ENCODE measurements at places on chromosomes 7 and 10.

GRCh38 chr7:77823787-77824186 lies 25.2 kb downstream of the PHTF2 start:
- DNase-seq, result no peak

DNA sequence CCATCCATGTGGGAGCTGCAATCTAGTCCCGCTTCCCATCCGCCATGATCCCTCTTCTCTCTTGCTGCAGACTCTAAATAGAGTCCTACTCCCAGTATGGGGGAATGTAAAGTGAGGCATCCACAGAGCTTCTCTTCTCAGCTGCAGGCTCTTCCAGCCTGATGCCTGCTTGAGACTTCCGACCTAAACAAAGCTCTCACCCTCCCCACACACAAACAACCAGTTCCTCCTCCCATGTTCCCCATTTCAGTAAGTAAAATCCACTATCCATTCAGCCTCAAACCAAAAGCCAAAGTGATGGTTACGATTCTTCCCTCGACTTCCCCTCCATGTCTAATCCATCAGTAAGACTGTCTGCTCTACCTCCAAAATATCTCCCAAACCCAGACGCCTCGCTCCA lies 108.2 kb upstream of the NFE2L3 start:
- DNase-seq, result peak; percentile 53

DNA sequence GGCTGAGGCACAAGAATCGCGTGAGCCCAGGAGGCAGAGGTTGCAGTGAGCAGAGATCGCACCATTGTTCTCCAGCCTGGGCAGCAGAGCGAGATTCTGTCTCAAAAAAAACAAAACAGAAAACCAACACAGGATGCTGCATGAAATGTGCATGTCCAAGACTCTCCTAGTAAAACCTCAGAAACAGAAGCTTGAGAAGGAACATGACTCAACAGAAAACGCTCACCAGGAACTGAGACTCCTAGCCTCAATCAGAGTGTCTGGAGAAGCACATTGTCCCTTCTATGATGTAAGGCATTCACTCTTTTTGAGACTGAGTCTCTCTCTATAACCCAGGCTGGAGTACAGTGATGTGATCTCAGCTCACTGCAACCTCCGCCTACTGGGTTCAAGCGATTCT lies 168.3 kb downstream of the MYOF start:
- DNase-seq, result no peak

DNA sequence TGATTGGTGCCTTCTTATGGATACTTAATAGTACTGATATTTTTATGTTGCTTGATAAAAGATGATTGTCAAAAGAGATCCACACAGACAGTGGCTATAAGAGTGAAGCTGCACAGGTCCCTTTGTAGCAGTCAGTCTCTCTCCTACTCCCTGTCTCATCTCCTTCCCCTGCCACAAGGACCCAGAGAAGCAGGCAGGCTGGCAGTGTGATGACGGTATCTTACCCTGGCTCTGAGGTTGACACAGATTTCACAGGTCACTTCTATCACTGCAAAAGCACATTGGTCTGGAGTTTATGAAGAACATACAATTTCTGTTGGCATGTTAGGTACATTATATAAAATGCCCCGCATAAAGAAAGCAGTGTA lies 64.4 kb upstream of the AHR start:
- DNase-seq, result peak; percentile 19

DNA sequence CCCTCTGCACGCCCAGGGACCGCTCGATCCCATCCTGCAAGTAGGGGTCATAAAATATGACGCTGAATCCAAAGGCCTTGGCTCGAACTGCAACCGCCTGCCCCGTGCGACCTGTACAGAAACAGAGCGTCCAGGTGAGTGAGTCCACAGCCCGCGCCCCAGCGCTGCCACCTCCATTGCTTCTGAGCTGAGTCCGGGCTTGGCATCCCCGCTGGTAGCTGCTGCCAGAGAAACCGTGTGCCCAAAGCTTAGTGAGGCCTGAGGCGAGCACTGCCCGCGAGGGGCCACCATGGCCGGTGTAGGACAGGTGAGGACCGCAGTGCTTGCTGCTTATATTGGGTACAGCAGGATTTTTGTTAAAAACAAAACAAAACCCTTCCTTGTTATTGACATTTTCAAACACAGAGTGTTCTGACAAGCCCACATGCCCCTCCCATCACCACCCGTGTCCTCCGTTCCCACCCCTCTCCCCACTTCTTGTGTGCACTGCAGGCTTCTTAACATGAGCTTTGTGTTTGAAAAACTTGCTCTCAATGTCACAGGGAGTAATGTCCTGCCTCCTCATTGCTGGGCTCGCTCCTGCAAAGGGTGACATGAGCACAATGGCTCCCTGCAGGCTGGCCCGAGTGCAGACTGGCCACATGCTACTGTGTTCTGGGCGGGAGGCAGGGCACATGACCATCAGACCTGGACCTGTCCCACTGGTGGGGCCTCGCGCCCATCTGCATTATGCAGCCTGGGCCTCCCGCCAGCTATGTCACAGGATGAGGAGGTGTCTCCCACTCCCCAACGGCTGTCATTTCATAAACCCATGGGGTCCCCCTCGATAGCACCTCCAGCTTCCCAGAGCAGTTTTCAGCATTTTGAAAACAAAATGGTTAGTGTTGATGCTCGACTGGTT lies 52.9 kb downstream of the ZRANB1 start:
- no peak for DNase-seq

DNA sequence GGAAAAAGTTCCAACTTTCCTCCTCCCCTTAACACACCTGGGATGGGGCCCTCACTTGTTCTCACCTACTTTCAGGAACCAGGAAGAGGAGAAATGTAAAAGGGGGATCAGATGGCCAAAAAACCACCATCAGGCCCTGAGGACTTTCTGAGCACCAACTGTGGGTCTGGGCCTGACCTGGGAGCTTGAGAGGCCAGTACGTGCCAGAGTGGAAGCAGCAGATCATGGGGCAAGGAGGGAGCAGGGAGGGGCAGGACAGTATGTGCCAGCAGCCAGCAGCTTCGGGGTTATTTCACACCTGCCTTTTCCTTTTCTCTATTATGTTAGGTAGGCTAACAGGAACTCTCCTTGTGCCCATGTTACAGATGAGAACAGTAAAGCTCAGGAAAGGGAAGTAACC lies 118.8 kb upstream of the UNC5B start:
- DNase-seq, result no peak

DNA sequence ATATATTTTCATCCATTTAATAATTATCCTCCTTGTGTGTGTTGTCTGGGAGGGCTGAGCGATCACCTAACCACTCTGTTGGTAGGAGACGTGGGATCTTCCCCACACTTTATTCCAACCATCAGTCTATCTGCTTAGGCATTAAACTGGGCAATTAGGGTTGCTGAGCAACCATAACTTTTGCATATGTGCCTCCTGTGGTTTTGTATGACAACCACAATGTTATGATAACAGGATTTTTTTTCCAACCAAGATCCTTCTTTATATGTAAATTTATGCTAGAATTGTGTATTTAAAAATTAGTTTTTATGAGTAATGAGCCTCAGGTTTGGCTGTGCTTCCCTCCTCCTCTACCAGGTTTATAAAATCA lies 495.0 kb upstream of the MGMT start:
- no peak for DNase-seq

- no peak for DNase-seq
Measured at GRCh38 chr7:95491634-95492314, 6.0 kb downstream of the ASB4 start.

DNA sequence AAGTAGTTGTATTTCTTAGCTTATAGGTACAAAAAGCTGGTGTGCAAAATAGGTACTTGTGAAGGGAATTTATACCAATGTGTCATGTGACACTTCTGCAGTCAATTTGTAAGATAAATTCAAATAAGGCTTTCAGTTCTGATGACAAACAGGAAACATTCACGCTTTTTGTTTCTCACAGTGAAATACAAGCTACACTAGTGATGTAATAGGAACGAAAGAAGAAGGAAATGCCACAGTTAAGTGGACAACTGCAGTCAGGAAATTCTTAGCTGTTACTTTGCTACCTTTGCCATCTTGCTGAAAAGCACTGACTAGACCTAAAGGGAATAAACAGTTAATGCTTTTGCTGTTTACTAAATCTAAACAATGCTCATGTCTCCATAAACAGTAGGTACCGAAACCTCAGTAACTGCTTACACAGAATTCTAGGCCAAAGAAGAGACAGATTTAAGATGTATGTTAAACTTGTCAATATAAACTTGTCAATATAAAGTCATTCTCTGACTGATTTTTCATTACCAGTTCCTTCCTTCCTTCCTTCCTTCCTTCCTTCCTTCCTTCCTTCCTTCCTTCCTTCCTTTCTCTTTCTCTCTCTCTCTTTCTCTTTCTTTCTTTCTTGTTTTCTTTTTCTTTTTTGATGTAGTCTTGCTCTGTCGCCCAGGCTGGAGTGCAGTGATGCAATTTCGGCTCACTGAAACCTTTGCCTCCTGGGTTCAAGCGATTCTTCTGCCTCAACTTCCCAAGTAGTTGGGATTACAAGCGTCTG lies 10.1 kb downstream of the OTUD1 start:
- peak; percentile 73 for DNase-seq

DNA sequence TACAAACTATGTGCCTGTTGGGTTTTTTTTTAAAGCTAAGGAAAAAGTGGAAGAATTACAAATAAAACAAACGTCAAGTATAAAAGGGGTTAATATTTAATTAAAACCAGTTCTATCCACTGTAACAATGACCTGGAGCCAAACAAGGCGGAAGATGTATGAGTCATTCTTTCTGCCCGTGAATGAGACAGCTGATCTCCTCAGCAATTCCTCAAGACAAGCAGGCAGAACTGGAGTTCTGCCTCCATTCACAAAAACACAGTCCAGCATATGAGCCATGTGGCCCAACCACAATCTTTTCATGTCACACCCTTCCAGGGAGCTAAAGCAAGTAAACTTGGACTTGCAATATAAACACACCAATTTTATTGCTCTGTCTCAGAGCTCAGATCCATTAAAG lies 8.4 kb downstream of the ETV1 start:
- peak; percentile 23 for DNase-seq

DNA sequence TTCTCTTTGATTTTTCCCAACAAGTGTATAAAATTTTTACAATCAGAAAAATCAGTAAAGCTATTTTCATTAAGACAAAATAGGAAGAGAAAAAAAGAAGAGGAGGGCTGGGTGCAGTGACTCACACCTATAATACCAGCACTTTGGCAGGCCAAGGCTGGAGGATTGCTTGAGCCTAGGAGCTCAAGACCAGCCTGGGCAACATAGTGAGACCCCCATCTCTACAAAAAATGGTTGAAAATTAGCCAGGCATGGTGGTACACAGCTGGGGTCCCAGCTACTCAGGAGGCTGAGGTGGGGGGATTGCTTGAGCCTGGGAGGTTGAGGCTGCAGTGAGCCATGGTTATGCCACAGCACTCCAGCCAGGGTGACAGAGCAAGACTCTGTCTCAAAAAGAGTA lies 172.3 kb downstream of the AKR1D1 start:
- no peak for DNase-seq

- DNase-seq, result no peak
Measured at GRCh38 chr7:80184693-80185092, 50.1 kb downstream of the GNAI1 start.

- no peak for DNase-seq
Measured at GRCh38 chr10:42950606-42951485, 126.0 kb upstream of the RET start.

GRCh38 chr10:103715430-103715829 lies 139.9 kb downstream of the SH3PXD2A start:
- DNase-seq, result no peak

DNA sequence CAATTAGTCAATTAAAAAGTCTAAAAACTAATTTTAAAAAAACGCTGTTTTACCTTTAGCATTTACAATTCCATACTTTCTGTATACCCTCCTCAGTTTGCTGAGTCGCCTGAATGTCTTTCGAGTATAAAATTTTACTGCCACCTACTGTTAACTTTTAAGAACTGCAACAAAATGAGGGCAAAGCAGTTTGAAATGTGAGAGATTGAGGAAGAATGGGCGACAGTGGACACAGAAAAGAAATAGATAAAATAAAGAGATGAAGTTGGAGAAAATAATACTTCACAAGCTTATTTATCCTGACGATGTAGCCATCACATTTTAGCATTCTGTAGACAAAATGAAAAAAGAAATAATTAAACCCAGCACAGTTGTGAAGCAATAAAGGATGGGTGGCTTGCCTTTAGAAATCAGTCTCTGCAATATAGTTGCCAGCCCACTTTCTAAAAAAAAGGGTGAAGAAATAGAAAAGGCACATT lies 110.8 kb upstream of the PTN start:
- DNase-seq, result peak; percentile 33

GRCh38 chr10:78260680-78261079 lies 227.0 kb downstream of the RPS24 start:
- peak; percentile 66 for DNase-seq

DNA sequence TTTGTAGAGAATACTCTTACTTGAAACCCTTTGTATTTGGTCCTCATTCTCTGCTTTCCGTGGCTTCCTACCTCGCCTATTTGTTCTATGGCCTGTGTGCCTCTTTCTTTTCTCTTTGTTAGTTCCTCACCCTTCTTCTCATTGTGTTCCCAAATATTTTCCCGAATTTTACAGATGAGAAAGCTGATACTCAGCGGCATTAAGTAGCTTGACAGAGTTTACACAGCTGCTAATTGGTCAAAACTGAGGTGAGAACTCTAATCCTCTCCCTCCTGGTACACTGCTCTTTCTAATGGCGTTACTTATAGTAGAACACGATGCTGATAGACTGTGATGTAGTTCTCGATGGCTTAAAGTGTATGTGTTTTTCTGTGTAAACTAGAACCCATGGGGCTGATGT lies 80.7 kb upstream of the HDAC9 start:
- DNase-seq, result no peak

- no peak for DNase-seq
Measured at GRCh38 chr7:1843921-1844335, 173.9 kb downstream of the ELFN1 start.

DNA sequence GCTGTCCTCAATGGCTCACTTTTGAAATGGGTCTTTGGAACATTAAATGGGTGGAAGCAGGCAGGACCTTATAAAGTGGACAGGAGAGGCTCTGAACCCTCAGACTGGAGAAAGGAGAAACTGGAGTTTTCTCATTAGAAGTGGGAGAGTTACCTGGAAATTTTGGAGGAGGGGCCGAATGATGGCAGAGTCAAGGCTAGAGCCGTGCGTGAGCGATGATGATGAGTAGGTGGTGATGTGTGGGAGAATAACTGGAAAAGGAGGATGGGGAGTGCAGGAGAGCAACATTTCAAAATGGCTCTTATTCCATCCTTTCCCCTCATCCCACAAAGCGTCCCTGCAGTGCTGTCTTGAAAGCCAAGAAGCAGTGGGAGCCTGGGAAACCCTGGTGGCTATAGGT lies 274.0 kb downstream of the LRMDA start:
- DNase-seq, result no peak

DNA sequence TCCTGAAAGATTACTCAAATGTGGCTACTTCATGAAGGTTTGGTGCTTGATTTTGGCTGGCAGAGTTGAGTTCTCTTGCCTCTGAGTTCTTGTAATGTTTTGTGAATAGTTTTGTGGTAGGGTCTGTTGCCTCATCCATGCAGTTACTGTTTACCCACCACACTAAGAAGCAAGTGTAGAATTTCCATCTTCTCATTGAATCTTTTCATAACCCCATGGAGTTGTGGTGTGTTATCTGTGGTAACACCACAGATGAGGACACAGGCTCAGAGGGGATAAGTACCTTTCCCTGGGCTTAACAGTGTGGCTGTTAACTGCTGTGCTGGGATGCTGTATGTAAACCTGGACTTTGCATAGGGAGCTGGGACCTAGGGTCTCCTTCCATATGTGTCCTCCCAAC lies 186.3 kb downstream of the CAMK1D start:
- no peak for DNase-seq

- DNase-seq, result no peak
Measured at GRCh38 chr7:156172638-156173037, 360.4 kb upstream of the SHH start.

Data from suppressor macrophage (primary cell).